ENCODE measurements at places on chromosomes 5 and 9.

- no peak for DNase-seq
Measured at GRCh38 chr9:33265211-33265865, 489 bp downstream of the CHMP5 start.

DNA sequence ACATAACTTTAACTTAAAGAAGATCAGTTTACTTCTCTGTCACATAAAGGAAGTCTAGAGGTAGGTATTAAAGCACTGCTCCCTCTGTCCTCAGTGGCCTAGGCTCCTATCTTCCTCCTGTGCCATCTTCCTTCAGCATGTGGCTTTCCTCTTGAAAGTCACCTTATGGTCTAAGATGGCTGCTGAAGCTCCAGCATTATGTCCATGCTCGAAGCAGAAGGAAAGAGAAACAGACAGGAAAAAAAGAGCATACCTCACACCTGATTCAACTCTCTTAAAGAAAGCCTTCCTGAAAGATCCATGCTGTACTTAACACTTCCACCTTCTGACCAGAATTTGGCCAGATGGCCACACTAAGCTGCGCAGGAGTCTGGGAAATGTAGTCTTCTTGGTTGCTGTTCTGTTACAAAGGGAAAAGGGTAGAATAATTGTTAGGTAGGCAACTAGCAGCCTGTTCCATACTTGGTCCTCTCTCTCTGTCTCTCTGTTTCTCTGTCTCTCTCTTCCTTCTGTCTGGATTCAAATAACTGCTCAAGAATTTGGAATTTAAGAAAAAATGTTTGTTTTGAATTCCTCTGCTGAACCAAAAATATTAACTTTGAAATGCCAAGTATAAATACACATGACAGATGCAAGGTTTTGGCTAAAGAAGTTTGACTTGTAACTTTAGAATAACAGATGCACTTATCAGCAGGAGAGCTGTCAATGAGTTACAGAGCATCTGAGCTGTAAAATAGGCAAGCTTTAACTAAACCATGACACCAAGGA, 16.0 kb downstream of the TMEM174 start:
- DNase-seq, result no peak

GRCh38 chr5:122702524-122702875, 72.4 kb upstream of the SNX2 start:
- no peak for DNase-seq

DNA sequence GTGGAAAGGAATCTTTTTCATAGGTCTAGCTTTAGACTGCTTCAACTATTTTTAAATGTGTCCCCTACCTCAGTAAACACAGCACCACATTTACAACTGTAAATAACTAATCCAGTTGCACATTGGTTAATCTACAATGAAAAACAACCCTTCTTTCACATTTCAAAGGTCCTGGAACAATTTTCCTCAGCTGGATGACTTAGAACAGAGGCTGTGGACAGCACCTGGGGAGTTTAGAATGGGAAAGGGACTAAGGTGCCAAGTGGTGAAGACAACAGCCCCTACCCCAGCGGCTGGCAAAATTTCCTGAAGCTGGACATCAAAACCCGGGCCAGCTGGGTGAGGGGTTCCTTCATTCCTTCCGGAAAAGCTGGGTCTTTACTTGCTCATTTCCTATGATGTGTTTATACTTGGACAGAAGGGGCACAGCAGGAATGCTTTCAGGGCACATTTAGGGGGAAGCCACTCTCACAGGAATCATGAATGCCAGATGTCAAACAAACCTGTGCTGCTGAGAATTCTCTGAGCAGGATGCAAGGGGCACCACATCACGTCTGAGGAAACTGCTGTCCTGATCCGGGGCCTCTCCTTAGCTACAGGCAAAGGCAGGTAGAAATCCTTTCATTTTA, 158.3 kb downstream of the NR2F1-AS1 start:
- DNase-seq, result no peak

DNA sequence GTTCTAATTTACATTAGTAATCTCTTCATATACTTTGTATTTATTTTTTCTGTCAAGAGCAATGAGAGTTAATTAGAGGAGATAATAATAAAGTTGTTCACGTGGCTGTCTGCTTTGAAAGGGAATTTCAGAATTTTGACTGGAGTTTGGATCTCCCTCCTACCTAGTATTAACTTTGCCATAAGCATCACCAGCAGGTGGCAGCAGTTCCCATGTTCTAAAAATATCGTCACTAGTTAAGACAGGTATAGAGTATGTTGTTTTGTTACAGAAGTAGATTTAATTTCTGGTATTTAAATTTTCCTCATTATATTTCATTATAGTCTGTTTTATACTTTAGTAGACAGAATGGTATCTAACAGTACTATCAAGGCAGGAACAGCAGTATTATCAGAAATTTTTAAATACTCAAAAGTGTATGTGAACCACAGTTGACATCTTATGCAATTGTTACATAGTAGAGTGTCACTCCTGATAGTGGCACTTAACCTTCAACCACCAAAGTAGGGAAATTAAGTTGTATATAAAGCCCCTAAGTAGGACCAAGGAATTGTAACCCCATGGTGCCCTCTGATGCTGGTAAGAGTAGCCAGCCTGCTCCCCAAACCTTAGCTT, 20.4 kb downstream of the GNPDA1 start:
- DNase-seq, result no peak

GRCh38 chr9:91065231-91066041, 263.8 kb downstream of the SYK start:
- DNase-seq, result no peak

DNA sequence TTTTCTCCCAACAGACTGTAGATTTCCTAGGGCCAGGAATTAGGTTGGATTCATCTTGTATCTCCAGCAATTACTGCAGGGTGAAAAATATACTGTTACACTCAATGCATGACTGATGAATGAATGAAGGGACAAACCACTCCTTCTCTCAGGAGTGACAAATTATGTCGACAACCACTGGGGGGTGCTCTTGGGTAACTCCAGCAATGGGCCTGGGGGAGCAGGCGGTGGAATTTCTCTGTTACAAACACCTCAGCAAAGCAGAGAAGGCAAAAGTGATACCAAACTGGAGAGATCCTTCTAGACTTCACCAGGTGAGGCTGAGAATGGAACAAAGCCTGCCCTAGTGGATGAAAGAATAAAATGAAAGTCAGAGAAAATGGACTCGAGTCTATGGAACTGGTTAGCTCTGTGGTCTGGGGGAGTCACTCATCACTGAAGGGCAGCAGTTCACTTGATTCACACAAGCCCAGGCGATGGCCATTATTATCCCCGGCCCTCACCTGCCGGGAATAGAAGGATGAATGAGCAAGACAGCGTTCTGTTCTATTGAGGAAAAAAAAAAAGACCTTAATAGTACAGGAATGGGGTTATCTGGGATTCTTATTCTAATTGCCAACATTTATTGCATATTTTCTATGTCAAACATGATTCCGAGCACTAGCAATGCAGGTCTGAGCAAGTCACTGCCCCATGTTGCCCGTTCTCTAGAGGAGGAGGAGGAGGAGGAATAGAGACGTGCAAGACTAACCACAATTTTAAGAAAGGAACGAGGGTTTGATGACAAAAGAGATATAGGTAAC, 341.1 kb downstream of the ASTN2 start:
- no peak for DNase-seq

- DNase-seq, result no peak
Measured at GRCh38 chr5:39219437-39219836, at the start of gene FYB1. TSS of gene FYB1 (minus strand) at chr5:39219563. CDS start at chr5:39202960, 16,603 bp downstream.

GRCh38 chr5:97576956-97577355, 393.9 kb upstream of the RIOK2 start:
- DNase-seq, result no peak
